ENCODE measurements at places on chromosomes 13 and 19. TPM values are rescaled to one million over a fixed set of nuclear protein-coding genes. Genes with fewer than 3 reads are reported as not detected.

FBXO27 gene
- 3.7 TPM for total RNA-seq

DNA sequence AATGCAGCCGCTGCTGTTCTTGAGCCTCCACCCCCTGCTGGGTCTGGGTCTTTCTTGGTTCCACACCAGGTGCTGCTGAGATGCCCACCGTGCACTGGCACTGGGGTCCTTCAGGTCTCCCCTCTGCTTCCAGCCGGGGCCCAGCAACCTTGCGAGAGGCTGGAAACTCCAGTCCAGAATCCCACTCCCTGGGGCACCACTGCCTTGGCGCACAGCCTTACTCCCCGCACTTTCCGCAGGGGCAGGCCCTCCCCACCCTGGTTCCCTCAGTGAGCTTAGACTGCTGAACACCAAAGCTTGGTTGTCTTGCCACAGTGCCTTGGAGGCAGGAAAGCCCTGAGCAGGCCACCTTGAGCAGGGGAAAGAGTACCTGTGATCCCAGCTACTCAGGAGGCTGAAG lies 60.0 kb downstream of the ANKRD10 start:
- DNase-seq = no peak

GRCh38 chr13:29136341-29136740 lies 316.2 kb downstream of the MTUS2 start:
- peak; percentile 60 for DNase-seq

DNA sequence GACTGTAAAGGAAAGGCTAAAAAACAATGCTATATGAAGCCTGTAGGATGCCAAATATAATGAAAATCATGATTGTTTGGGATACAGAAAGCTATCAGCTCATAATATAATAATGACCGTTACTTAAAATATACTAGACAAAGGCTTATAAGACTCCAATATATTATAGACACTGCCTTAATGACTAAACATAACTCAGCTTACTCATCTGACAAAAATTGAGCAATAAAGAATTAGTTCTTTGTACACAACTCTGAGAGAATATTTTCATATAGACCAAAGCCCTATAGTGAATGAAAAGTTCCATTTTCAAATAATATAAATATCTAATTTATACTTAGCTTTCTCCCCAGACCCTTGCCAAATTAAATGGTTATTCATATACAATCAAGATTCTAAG lies 283.3 kb downstream of the DIAPH3 start:
- DNase-seq = no peak

DNA sequence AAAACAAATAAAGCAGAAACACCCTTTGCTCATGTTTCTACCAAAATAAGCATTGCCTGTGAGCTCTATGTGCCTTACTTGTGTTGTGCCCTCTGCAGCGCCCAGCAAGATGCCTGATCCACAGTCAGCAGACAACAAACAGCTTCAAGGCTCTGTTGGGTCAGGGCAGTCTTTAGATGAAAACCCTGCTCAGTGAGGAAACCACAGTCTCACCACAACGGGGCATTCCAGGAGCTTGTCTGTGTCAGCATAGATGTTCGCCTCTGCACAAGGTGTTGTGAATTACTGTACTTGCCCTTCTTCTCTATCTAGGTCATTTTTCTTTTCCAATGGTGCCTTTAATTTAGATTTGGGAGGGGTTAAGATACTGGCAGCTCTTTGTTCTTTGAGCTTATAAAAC lies 251.9 kb downstream of the COL4A1 start:
- DNase-seq = no peak

Measured in right lobe of liver (tissue), 6 donors.